ENCODE measurements at places on chromosomes 6 and 20. TPM values are rescaled to one million over a fixed set of nuclear protein-coding genes. Genes with fewer than 3 reads are reported as not detected.

Gene GSTA3
- total RNA-seq, result not detected

DNA sequence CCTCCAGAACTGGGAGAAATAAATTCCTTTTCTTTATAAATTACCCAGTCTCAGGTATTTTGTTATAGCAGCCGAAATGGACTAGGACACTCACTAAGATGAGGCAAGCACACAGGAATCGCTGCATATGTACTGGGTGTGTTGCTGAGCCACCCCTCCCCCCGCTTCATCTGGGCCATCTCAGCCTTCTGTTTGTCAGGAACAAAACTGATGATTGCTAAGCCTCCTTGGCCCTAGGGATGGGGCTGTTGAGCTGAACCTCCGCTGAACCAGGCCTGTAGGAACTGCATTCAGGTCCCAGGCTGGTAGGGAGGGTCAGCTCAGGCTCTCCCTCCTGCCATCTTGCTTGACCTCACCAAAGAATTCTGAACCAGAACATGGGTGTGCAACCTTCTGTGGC lies 108.6 kb downstream of the MAP3K7 start:
- DNase-seq, result no peak
- H3K4me3 ChIP-seq, result no peak overlapping the region
- H3K36me3 ChIP-seq, result no peaks in the 10 kb centered on the region
- H3K27me3 ChIP-seq, result no peaks in the 10 kb centered on the region

- peaks cover 42% of the 10 kb centered on the region for H3K4me1 ChIP-seq
- peak overlapping the region; percentile 44 for H3K4me3 ChIP-seq
- H3K27me3 ChIP-seq, result no peaks in the 10 kb centered on the region
- peak overlapping the region; percentile 27 for H3K27ac ChIP-seq
Measured at GRCh38 chr20:58131551-58132142, 96.8 kb downstream of the ANKRD60 start.

GRCh38 chr6:101380897-101381630 lies 12.4 kb upstream of the GRIK2 start:
- DNase-seq, result no peak
- H3K27ac ChIP-seq, result no peak overlapping the region
- no peaks in the 10 kb centered on the region for H3K36me3 ChIP-seq
- H3K27me3 ChIP-seq, result no peaks in the 10 kb centered on the region

GRCh38 chr6:108117427-108118358 lies 43.2 kb upstream of the OSTM1 start:
- H3K27ac ChIP-seq, result no peak overlapping the region
- H3K36me3 ChIP-seq, result no peaks in the 10 kb centered on the region
- H3K4me1 ChIP-seq, result no peaks in the 10 kb centered on the region
- H3K27me3 ChIP-seq, result peaks cover 80% of the 10 kb centered on the region
